Astrocyte (in vitro differentiated cells and primary cell): ENCODE measurements at places on chromosomes 16 and 17. TPM values are rescaled to one million over a fixed set of nuclear protein-coding genes. Genes with fewer than 3 reads are reported as not detected.

Gene GGT6
- total RNA-seq, result not detected in 2 replicates

Gene CCDC182
- not detected in 2 replicates for total RNA-seq

Gene IL21R
- 1.8 and 3.0 TPM in 2 replicates for total RNA-seq

- no peak for DNase-seq
These were observed 360.4 kb downstream of the SEC14L1 start for GRCh38 chr17:77501101-77501566.

Gene OR2C1
- not detected in 2 replicates for total RNA-seq

DNA sequence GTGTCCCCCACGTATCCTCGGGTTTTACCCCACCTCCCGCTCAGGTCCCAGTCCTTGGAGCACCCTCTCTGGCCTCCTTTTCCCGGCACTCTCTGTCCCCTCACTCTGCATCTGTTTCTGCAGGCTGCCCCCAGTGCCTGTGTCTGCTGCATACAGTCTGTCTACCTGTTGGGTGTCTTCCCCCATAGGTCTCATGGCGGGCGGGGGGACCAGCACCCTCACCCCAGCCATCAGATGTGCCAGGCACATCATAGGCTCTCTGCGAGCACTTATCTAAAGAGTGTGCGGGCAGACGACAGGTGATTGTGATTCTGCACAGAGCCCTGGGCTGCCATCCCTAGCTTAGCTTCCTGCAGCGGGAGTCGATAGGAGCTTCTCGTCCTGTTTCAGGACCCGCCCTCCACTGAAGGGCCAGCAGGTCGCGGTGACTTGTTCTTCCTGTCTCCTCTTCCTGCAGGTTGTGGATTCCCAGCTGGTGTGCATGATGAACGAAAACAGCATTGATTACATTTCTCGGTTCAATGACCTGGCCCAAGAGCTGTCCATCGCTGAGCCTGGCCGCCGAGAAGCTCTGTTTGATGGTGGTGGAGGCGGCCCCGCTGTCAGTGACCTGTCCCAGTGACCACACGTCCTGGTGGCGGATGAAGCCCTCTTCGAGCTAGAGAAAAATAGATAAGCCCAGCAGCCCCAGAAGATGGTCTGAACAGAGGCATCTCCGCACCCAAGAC is 4.5 kb upstream of the JPT2 start:
- no peak for DNase-seq

Gene LGALS9B
- not detected in 2 replicates for total RNA-seq

- DNase-seq, result no peak
These were observed 84.7 kb downstream of the VAT1L start for GRCh38 chr16:77873066-77873465.

- no peak for DNase-seq
These were observed 977 bp upstream of the CA10 start for GRCh38 chr17:52159246-52160135.

- no peak for DNase-seq
These were observed 156.8 kb downstream of the XYLT1 start for GRCh38 chr16:17313793-17314547.

DNA sequence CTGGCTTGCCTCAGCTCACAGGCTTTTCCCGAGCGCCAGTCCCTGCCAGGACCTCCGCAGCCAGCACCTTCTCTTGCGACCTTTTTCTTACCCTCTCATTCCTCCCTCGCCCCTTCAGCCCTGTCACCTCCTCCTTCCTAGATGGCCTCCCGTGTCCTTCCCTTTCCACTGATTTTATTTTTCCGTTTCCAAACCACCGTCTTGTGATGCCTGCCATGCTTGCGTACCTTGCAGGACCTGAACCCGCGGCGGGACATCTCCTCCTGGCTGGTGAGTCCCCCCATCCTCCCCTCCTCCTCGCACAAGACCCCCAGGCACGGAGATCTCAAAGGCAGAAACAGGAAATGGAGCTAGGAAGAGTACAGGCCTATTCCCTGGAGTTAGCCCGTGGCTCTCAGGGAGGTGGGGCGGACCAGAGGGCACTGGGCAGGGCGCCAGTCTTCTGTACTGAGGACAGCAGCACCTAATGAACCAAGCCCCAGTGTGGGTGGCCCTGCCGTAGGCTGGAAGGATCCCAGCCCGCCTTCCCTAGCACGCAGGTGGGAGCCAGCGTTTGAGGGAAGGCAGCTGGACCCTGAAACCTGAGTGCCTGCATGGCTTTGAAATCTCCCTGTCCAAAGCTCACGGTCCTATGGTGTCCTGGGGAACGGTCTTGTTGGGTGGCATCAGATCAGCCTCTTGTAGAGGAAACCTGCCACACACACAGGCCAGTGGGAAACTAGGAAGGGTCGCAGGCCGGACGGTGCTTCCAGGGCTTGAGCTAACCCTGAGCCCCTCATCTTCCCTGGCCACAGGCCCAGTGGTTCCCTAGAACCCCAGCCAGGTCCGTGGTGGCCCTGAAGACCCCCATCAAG is 612 bp downstream of the CISD3 start:
- no peak for DNase-seq

DNA sequence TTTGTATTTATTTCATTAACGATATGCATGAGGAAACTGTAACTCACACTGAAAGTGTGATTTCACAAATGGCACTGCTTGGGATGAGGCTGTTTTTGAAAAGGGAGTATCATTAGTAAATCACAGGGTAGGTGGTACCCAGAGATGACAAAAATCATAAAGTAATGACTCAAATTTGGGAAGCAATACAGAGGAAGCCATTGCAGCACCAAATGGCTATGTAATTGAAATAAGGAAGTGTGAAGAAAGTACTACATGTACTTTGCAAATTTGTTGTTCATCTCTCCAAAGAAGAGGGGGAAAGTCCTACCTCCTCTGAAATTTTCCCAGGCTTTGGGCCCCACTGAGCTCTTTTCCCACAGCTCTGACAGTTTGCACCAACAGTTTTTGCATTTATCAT is 12.3 kb upstream of the ABCC12 start:
- no peak for DNase-seq

GRCh38 chr16:59697236-59697635 is 963.1 kb upstream of the GOT2 start:
- peak; percentile 9 for DNase-seq

DNA sequence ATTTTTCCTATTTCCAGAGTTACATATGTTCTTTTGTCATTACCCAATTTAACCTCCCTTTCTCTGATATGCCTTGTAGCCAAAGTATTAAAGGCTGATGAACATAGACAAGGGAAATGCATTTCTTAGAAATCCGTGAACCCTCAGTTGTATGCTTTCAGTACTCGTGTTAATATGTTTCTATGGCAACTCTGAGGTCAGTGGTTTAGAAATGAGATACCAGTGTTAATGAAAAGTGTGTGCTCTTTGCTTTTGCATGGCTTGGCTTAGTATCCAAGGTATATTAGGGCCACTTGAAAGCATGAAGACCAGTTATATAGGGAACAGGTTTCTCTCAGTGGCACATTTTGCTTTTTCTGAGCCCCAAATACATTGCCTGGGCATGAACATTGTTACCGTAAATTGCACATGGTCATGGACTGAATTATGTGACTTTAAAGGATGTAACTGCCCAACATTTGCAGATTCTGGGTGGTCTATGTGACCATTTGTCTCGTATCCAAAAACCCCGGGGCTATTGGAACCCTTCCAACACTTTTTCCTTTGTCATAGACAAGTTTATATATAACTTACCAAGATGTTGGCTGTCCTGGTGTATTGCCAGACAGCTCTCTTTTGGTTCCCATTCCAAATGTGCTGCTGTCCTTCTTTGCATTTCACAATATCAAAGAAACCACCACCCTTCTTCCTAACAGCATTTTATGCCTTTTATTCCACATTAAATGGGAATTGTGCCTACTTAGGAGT is 17.5 kb downstream of the ABHD15 start:
- peak; percentile 44 for DNase-seq

GRCh38 chr17:2863204-2863603 is 67.0 kb downstream of the RAP1GAP2 start:
- DNase-seq, result no peak
